ENCODE measurements at places on chromosomes 16 and 17. TPM values are rescaled to one million over a fixed set of nuclear protein-coding genes. Genes with fewer than 3 reads are reported as not detected.

- H3K4me1 ChIP-seq = no peaks in the 10 kb centered on the region
- H3K27ac ChIP-seq = no peak overlapping the region
- no peaks in the 10 kb centered on the region for H3K36me3 ChIP-seq
- no peak for DNase-seq
- H3K27me3 ChIP-seq = no peaks in the 10 kb centered on the region
- H3K4me3 ChIP-seq = no peak overlapping the region
Measured at GRCh38 chr17:14359163-14360020, 58.5 kb downstream of the HS3ST3B1 start.

GRCh38 chr17:27244491-27245223 lies 49.3 kb upstream of the WSB1 start:
- H3K27ac ChIP-seq = peak overlapping the region; percentile 5
- no peaks in the 10 kb centered on the region for H3K27me3 ChIP-seq
- peaks cover 46% of the 10 kb centered on the region for H3K4me1 ChIP-seq
- DNase-seq = peak; percentile 40
- H3K36me3 ChIP-seq = no peaks in the 10 kb centered on the region
- no peak overlapping the region for H3K4me3 ChIP-seq

- H3K4me3 ChIP-seq = no peak overlapping the region
- no peaks in the 10 kb centered on the region for H3K27me3 ChIP-seq
- no peak for DNase-seq
Measured at GRCh38 chr17:44546671-44547606, 10.3 kb upstream of the FZD2 start.

GRCh38 chr17:51118330-51119195 lies 2.1 kb downstream of the SPAG9 start:
- peak overlapping the region; percentile 81 for H3K4me3 ChIP-seq
- no peaks in the 10 kb centered on the region for H3K27me3 ChIP-seq
- no peaks in the 10 kb centered on the region for H3K36me3 ChIP-seq
- H3K4me1 ChIP-seq = peaks cover 15% of the 10 kb centered on the region
- no peak overlapping the region for H3K27ac ChIP-seq
- no peak for DNase-seq

GRCh38 chr17:61260071-61260797 lies 139.4 kb upstream of the TBX2 start:
- H3K27me3 ChIP-seq = no peaks in the 10 kb centered on the region
- no peaks in the 10 kb centered on the region for H3K36me3 ChIP-seq
- H3K4me1 ChIP-seq = 0 out of 2 replicates have a peak, but pooled peaks cover 8% of the 10 kb centered on the region
- no peak overlapping the region for H3K4me3 ChIP-seq
- no peak for DNase-seq

GRCh38 chr16:3190949-3191353 lies 2.9 kb downstream of the OR1F1 start:
- no peaks in the 10 kb centered on the region for H3K27me3 ChIP-seq
- no peaks in the 10 kb centered on the region for H3K4me1 ChIP-seq
- no peak overlapping the region for H3K4me3 ChIP-seq
- H3K36me3 ChIP-seq = no peaks in the 10 kb centered on the region

GRCh38 chr17:50432125-50432762 lies 6.2 kb downstream of the ACSF2 start:
- H3K36me3 ChIP-seq = peaks cover 1% of the 10 kb centered on the region
- no peak for DNase-seq
- no peaks in the 10 kb centered on the region for H3K27me3 ChIP-seq
- peaks cover 41% of the 10 kb centered on the region for H3K4me1 ChIP-seq

DNA sequence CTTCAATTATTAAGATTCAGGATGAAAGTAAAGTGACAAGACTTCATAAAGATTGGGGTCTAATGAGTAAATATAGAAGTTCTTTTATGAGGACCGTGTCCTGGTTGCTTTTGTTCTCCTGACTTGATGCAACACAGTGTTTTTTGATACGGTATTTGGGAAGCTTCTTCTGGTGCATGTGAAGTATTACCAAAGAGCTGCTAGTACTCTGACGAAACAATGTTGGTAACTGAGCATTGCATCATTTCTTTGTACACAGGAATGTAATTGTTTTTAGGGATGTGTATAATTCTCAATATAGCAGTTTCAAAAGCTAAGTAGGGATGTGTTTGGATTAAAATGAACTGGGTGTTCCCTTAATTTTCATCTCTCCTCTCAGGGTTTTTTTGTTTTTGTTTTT lies 15.9 kb downstream of the KPNB1 start:
- no peaks in the 10 kb centered on the region for H3K27me3 ChIP-seq
- H3K27ac ChIP-seq = no peak overlapping the region
- peaks cover 33% of the 10 kb centered on the region for H3K36me3 ChIP-seq
- DNase-seq = no peak
- H3K4me3 ChIP-seq = no peak overlapping the region

DNA sequence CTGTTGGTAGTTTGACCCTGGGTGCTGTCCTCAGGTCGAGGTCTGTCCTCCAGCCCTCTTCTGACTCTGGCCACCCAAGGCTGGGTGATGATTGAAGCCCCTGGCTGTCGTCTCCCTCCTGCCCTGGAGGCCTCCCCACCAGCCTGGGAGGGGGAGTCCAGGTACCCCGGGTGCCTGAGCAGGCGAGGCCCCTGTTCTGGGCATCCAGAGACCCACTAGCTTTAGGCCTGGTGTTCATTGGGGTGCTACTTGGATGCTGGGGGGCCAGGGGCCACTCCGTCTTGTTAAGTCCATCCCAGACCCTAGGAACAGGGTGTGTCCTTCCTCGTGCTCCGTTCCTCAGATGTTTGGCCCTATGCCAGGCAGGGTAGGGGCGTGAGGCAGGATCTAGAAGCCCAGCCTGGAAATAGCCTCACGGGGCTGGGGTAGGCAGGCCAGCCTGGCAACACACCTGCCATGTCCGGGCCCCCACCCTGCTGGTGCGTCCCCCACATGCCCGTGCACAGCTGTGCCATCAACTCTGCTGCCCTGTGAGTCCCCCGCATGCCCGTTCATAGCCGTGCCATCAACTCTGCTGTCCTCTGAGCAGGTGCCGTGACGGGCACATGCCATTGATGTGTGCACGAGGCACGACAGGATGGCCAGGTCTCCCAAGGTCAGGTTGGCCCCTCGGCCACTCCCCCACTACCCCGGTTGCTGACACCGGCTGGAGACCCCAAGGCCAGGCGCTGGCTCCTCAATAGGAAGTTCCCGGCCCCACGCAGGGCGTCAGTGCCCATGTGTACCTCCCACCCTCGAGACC lies 36.9 kb downstream of the GINS2 start:
- peak overlapping the region; percentile 57 for H3K27ac ChIP-seq
- H3K27me3 ChIP-seq = no peaks in the 10 kb centered on the region
- no peak overlapping the region for H3K4me3 ChIP-seq
- DNase-seq = no peak

DNA sequence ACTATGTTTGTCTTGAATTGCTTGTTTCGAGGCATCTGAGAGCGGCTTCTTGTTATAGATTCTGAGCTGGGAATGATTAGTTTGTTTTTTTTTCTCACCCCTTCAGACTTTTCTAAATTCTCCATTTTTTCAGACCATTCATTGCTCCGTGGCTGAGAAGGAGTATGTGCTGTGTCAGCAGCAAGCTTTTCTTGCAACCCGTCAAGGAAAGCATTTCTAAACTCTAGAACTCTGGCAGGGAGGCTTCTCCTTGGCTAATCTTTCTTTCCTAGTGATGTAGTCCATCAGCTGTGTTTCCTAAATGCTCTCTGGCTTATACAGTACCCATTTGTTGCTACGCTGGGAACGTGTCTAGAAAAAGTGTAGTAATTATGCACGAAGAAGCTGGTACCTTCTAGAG lies 133.5 kb downstream of the FTO start:
- no peak overlapping the region for H3K4me3 ChIP-seq
- H3K4me1 ChIP-seq = no peaks in the 10 kb centered on the region
- H3K27ac ChIP-seq = no peak overlapping the region
- no peaks in the 10 kb centered on the region for H3K27me3 ChIP-seq
- 0 out of 2 replicates have a peak, but pooled peaks cover 1% of the 10 kb centered on the region for H3K36me3 ChIP-seq
- DNase-seq = no peak

GRCh38 chr16:53147500-53148065 lies 92.8 kb downstream of the CHD9 start:
- DNase-seq = no peak
- H3K36me3 ChIP-seq = no peaks in the 10 kb centered on the region
- H3K27ac ChIP-seq = no peak overlapping the region
- peaks cover 4% of the 10 kb centered on the region for H3K4me1 ChIP-seq
- no peaks in the 10 kb centered on the region for H3K27me3 ChIP-seq
- no peak overlapping the region for H3K4me3 ChIP-seq

DNA sequence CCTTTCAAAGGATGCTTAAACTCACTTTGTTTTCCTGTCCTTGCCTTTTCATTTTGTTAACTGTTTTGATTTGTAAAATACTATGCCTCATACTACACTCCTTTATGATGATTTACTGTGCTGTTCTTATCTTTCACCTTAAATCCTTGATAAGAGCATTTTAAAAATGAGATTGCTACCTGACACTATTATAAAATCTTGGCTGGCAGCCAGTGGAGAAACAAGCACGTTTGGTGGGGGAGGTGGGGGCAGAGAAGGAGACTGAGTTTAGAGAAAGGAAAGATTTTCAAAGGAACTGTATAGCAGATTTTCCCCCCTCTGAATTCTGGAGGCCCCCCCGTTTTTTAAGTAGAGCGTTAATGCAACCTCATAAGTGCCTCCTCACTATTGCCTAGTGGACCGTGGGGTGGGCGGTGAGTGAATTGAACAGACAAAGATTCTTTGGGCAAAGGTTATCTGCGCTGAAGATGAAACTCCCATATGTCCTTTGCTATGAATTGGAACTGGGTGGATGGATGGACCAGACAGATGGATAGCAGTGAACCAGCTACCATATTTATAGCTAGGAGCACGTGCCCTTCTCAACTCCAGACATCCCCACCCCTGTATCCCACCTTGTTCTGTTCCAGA lies 200.2 kb downstream of the CCDC182 start:
- no peak overlapping the region for H3K4me3 ChIP-seq
- peak overlapping the region; percentile 0 for H3K27ac ChIP-seq
- H3K27me3 ChIP-seq = no peaks in the 10 kb centered on the region
- no peak for DNase-seq
- H3K36me3 ChIP-seq = no peaks in the 10 kb centered on the region

DNA sequence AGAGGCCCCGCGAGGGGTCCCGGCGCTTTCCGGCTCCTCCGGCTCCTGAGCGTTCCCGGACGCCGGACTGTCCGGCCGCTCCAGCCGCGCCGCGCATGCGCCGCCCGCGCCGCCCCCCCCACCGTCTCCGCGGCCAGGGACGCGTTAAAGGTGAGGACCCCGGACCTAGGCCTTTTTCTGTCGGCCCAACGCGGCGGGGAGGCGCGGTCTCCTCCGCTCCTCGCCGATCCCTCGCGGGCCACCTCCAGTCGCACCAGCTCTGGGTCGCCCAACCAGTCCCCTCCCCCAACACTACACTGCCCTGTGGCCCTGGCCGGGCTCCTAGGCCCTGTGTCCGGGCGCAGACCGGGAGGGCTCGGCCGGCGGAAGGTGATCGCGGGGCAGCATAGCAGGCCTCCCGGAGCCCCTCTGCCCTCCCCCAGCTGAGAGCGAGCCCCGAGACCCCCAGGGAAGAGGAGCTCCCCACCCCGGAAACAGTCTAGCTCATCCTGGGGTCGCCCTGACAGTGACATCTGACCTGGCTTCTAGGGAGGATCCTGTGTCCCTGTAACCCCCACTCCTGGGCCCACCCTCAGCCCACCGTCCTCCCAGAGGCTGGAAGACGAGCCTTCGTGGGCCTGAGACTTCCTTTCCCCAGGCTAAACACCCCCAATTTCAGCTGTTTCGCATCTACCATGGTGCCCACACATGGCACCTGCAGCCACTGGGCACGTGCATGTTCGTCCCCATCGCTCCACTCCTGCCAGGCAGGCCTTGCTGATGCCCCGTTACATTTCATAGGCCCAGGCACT lies 14.7 kb upstream of the BCAR1 start:
- peak overlapping the region; percentile 89 for H3K4me3 ChIP-seq
- H3K27ac ChIP-seq = peak overlapping the region; percentile 95
- peak; percentile 94 for DNase-seq
- no peaks in the 10 kb centered on the region for H3K27me3 ChIP-seq
- peaks cover 5% of the 10 kb centered on the region for H3K36me3 ChIP-seq
- H3K4me1 ChIP-seq = peaks cover 46% of the 10 kb centered on the region

GRCh38 chr16:10859658-10860057 lies 17.3 kb upstream of the CIITA start:
- DNase-seq = no peak
- no peak overlapping the region for H3K4me3 ChIP-seq

MYH13 gene
- total RNA-seq = not detected

GUCY2D gene
- total RNA-seq = 1.7 TPM

SCIMP gene
- not detected for total RNA-seq

RAMP2 gene
- 24.3 TPM for total RNA-seq

SLC6A4 gene
- total RNA-seq = 15.0 TPM

PIK3R5 gene
- total RNA-seq = not detected

MMP28 gene
- not detected for total RNA-seq

CACNA1H gene
- 6.5 TPM for total RNA-seq

LRRC37A2 gene
- total RNA-seq = 13.5 TPM

Data from Caco-2 (cell line).